Stimulated activated naive CD4-positive, alpha-beta T cell treated with Interleukin-2 at 50 U/mL for 16 hours (primary cell): ENCODE measurements at places on chromosomes 5 and 9.

GRCh38 chr9:91034976-91035824 lies 233.6 kb downstream of the SYK start:
- DNase-seq, result no peak

DNA sequence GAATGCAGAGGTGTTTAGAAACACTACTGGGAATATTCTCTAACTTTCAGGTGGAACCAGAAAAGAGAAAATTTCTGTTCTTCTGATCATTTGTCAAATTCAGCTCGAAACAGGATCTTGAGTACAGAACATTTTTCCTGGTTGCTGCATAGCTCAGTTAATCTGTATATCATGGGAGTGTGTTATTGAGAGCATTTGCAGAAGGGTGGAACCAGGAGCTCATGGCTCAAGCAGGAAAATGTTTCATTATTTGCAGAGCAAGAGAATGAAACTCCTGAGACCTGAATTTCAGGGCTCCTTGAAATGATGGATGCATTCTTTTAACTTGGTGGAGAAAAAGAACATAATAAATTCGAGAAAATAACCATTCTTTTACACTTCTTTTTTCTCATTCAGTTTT lies 97.9 kb downstream of the AOPEP start:
- DNase-seq, result no peak

- no peak for DNase-seq
Measured at GRCh38 chr9:2354856-2355696, 266.5 kb upstream of the VLDLR start.

- DNase-seq, result no peak
Measured at GRCh38 chr5:97840643-97841042, 657.6 kb upstream of the RIOK2 start.
